Stimulated activated CD4-positive, alpha-beta T cell treated with anti-CD3 and anti-CD28 coated beads, Interleukin-2, amount 100 ng/mL, for 24 hours (primary cell): ENCODE measurements at places on chromosomes 4 and X.

GRCh38 chr4:7424553-7425111 lies 10.1 kb downstream of the PSAPL1 start:
- no peak for DNase-seq

DNA sequence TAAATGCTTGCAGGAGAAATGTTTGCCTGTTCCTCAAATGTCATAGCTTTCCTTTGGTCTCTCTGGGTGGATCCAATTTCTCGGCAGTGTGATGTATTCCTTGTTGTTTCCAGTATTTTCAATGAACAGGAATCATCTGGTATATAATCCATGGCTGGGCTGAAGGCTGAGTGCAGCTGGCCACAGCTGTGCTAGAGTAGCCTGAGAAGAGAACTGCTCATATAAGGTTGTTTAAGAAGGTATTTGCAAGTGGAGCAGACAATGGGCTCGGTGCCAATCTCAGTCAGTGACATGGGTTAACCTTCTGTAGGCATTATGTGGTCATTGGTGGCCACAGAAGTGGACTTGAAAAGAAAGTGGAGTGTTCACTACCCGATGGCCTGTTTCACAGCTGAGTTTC lies 390.3 kb downstream of the SPRY1 start:
- DNase-seq = no peak

- no peak for DNase-seq
Measured at GRCh38 chr4:69860052-69860451, at the start of gene SULT1E1. TSS of gene SULT1E1 (minus strand) at chr4:69860145. CDS start at chr4:69857644, 2,501 bp downstream.

- DNase-seq = no peak
Measured at GRCh38 chr4:19924761-19925160, 326.9 kb upstream of the SLIT2 start.

DNA sequence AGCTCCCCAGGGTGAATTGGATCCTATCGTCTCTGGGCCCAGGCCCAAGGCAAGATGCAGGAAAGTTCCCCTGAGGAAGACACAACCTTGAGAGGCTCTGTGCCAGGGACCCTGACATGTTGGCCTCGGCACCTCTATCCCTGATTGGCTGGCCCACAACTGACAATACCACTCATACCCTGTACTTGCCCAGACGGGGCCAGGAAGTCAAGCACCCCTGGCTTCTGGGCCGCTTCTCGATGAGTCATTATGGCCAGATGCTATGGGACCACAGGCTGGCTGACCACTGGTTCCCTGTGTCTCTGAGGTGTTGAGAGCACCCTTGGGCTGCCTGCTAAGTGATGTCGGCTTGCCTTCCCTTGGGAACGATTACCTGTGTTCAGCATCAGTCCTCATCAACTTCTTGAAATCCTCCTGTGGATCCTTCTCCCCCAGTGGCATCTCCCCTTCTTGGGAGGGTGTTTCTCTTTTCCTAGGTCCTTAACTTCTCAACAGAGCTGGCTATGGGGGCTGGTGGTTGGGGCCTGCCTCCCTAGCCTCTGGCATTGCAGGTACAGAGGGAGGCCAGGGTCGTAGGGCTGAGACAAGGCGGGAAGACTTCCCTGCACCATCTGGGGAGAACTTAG lies 54.5 kb upstream of the MAMLD1 start:
- no peak for DNase-seq

DNA sequence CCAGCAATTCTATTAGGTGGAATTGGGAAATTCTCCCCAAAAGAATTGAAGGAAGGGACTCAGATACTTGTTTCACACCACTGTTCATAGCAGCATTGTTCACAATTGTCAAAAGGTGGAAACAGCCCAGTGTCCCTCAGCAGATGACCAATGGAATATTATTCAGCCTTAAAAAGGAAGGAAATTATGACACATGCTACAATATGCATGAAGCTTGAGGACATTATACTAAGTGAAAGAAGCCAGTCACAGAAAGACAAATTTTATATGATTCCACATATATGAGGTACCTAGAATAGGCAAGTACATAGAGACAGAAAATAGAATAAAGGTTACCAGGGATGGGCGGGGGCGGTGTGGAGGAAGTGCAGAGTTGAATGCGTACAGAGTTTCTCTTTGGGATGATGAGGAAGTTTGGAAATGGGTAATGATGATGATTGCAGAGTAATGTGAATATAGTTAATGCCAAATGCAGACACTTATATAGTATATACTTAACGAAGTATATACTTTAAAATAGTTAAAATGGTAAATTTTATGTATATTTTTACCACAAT lies 29.6 kb downstream of the DOCK11 start:
- DNase-seq = no peak

GRCh38 chr4:157226601-157227000 lies 6.1 kb downstream of the GRIA2 start:
- no peak for DNase-seq

GRCh38 chr4:156660465-156660864 lies 311.1 kb downstream of the PDGFC start:
- no peak for DNase-seq

DNA sequence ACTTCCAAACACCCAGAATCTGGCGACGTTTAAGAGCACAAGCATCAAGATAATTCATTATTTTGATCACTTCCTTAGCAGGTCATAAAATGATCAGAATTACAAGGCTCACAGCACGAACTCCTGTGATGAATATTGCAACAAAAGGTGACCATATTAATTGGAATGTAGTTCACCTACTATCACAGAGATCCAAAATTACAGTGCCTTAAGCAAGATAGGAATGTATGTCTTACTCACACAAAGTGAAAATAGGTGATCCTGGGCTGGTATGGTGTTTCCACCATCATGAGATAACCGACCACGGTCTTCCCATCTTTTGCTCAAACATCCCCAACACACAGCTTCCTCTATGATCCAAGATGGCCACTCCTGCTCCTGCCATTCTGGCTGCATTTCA lies 131.2 kb downstream of the SCFD2 start:
- no peak for DNase-seq

GRCh38 chrX:63750811-63751210 lies 34.2 kb downstream of the ARHGEF9 start:
- DNase-seq = no peak

- no peak for DNase-seq
Measured at GRCh38 chr4:177016541-177017141, 223.9 kb upstream of the VEGFC start.

- DNase-seq = no peak
Measured at GRCh38 chrX:19718642-19719041, 168.8 kb downstream of the SH3KBP1 start.

GRCh38 chr4:108345862-108346817 lies 177.4 kb upstream of the LEF1 start:
- DNase-seq = no peak

GRCh38 chrX:150864127-150864526 lies 34.3 kb downstream of the CD99L2 start:
- no peak for DNase-seq

DNA sequence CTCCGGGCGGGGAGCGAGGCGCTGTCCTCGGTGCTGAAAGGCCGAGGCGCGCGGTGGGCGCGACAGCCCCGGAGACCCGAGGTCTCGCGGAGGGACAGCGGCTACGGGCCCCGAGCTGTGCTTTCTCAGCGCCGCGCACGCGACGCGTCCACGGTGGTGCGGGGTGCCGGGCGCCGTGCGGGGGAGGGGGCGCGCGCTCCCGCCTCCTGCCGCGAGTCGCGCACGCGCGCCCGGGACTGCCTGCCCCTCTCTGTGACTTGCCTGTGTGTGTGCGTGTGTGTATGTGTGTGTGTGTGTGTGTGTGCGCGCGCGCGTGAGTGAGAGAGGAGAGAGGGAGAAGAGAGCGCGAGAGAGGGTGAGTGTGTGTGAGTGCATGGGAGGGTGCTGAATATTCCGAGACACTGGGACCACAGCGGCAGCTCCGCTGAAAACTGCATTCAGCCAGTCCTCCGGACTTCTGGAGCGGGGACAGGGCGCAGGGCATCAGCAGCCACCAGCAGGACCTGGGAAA lies at the start of gene GRIA2:
TSS of gene GRIA2 (plus strand) at position 358 of the 511 bp plus-strand sequence. CDS start 315 bp downstream, outside the sequence.
- peak; percentile 26 for DNase-seq

GRCh38 chrX:139967300-139967699 lies 2.0 kb upstream of the CXorf66 start:
- DNase-seq = no peak

DNA sequence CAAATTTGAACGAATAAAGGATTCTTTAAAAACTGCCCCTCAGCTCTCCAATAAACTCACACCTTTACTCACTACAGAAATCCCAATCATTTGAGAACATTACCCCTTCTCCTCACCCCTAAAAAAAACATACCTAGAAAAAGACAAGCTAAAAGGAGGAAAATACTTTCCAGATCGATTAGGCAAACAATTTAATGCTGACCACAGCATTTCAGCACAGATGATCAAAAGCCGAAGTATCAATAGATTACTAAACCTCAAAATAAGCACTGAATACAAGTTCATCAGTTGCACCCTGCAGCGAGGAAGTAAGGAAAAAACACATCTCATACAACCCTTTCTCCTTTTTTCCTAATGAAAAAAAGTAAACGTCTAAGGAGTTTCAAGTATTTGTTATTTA lies 65.5 kb downstream of the MBNL3 start:
- no peak for DNase-seq

- no peak for DNase-seq
Measured at GRCh38 chrX:129772796-129773431, 6.8 kb upstream of the SASH3 start.

- DNase-seq = no peak
Measured at GRCh38 chr4:3385711-3386420, 55.9 kb upstream of the HGFAC start.

GRCh38 chrX:94633237-94633636 lies 959.2 kb downstream of the FAM133A start:
- no peak for DNase-seq

DNA sequence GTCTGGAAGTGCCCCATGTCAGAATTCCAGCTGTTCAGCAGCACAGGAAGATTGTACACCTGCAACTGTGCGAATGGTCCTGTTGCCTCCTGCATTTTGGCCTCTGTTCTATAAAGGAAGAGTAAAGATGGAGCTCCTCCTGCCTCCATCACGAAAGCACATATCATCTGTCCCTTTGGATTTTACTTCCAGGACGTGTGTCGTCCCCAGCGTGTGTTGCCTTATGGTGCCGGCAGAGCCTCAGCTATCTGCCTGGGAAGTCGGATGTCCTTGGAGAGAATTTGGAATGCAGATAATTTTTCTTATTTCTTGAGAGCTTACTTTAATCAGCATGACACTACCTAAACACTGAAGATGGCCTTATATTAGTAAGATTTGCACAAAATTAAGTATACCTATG lies 97.7 kb downstream of the GATB start:
- no peak for DNase-seq

DNA sequence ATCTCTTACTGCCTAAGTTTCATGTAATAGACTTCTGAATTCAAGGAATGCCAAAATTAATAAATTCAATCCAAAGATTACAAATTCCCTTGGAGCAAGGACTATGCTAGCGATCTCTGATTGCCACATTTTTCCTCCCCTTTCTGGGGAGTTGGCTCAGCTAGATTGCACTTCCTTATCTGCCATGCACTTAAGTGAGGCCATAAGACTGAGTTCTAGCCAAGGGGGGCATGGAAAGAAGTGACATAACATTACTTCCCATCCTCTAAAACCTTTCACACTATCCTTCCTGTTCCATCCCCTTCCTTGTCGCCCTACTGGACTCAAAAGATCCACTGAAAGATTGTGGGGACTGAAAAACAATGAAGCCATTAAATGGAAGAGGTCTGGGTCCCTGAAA lies 53.8 kb upstream of the TXK start:
- no peak for DNase-seq

DNA sequence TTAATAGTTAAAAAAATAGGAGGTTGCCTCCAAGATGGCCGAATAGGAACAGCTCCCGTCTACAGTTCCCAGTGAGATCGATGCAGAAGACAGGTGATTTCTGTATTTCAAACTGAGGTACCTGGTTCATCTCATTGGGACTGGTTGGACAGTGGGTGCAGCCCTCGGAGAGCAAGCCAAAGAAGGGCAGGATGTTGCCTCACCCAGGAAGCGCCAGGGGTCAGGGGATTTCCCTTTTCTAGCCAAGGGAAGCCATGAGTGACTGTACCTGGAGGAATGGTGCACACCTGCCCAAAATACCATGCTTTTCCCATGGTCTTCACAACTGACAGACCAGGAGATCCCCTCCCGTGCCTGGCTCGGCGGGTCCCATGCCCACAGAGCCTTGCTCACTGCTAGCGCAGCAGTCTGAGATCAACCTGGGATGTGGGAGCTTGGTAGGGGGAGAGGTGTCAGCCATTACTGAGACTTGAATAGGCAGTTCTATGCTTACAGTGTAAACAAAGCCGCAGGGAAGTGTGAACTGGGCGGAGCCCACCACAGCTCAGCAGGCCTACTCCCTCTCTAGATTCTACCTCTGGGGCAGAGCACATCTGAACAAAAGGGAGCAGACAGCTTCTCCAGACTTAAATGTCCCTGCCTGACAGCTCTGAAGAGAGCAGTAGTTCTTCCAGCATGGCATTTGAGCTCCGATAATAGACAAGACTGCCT lies 47.5 kb downstream of the PPA2 start:
- no peak for DNase-seq

- peak; percentile 19 for DNase-seq
Measured at GRCh38 chr4:113435893-113436292, 325.6 kb downstream of the CAMK2D start.

- DNase-seq = no peak
Measured at GRCh38 chrX:20205927-20206708, 60.6 kb downstream of the RPS6KA3 start.

GRCh38 chrX:9566150-9566621 lies 101.3 kb downstream of the TBL1X start:
- DNase-seq = peak; percentile 8

GRCh38 chr4:36138220-36138619 lies 106.1 kb downstream of the ARAP2 start:
- no peak for DNase-seq

GRCh38 chr4:38004062-38004461 lies 43.9 kb downstream of the PTTG2 start:
- DNase-seq = no peak

DNA sequence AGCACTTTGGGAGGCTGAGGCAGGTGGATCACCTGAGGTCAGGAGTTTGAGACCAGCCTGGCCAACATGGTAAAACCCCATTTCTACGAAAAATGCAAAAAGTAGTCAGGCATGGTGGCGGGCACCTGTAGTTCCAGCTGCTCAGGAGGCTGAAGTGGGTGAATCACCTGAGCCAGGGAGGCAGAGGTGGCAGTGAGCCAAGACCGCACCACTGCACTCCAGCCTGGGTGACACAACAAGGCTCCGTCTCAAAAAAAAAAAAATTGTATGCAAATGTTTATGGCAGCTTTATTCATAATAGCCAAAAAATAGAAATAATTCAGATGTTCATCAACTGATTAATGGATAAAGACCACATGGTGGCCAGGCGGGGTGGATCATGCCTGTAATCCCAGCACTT lies 9.8 kb upstream of the NOCT start:
- no peak for DNase-seq

- DNase-seq = no peak
Measured at GRCh38 chr4:5142726-5143125, 91.4 kb downstream of the STK32B start.

GRCh38 chr4:103720661-103721060 lies 876 bp upstream of the TACR3 start:
- DNase-seq = no peak
